Endothelial cell of umbilical vein (primary cell): ENCODE measurements at places on chromosomes 6 and 20. TPM values are rescaled to one million over a fixed set of nuclear protein-coding genes. Genes with fewer than 3 reads are reported as not detected.

Gene ENPP4
- 3.9 and 4.5 TPM in 2 replicates for total RNA-seq

Gene PTGIS
- total RNA-seq = 4.4 and 6.2 TPM in 2 replicates

Gene OPRM1
- total RNA-seq = not detected in 2 replicates

Gene VSTM2L
- total RNA-seq = not detected in 2 replicates

Gene DEFB124
- not detected in 2 replicates for total RNA-seq

Gene IL17A
- not detected in 2 replicates for total RNA-seq

Gene CCM2L
- 12.4 and 13.4 TPM in 2 replicates for total RNA-seq

Gene SPATA25
- total RNA-seq = 1.3 TPM in 1 of 2 replicates, not detected in the other

Gene TGM3
- not detected in 2 replicates for total RNA-seq

Gene DOK5
- 5.7 and 14.2 TPM in 2 replicates for total RNA-seq

Gene MOG
- not detected in 2 replicates for total RNA-seq

Gene OSTM1
- 26.4 and 27.8 TPM in 2 replicates for total RNA-seq

Gene CRNKL1
- total RNA-seq = 20.6 and 22.3 TPM in 2 replicates

Gene AIF1
- not detected in 2 replicates for total RNA-seq

Gene KIAA1755
- total RNA-seq = 0.51 and 0.58 TPM in 2 replicates

Gene MROH8
- total RNA-seq = 1.5 and 2.7 TPM in 2 replicates

Gene OR2B6
- total RNA-seq = not detected in 2 replicates

Gene SPTLC3
- 0.23 and 0.29 TPM in 2 replicates for total RNA-seq

Gene C6orf58
- total RNA-seq = not detected in 2 replicates
